ENCODE measurements at places on chromosomes 5 and 9. TPM values are rescaled to one million over a fixed set of nuclear protein-coding genes. Genes with fewer than 3 reads are reported as not detected.

GRCh38 chr5:76425146-76425545 lies 22.1 kb downstream of the IQGAP2 start:
- peaks cover 7% of the 10 kb centered on the region for H3K4me1 ChIP-seq
- DNase-seq, result no peak
- H3K27me3 ChIP-seq, result no peaks in the 10 kb centered on the region
- peaks cover 16% of the 10 kb centered on the region for H3K36me3 ChIP-seq
- H3K4me3 ChIP-seq, result no peak overlapping the region

Gene SLC45A2
- 0.40 TPM for total RNA-seq

- H3K36me3 ChIP-seq, result no peaks in the 10 kb centered on the region
- no peak for DNase-seq
- peaks cover 9% of the 10 kb centered on the region for H3K27me3 ChIP-seq
- no peak overlapping the region for H3K4me3 ChIP-seq
- H3K4me1 ChIP-seq, result no peaks in the 10 kb centered on the region
Measured at GRCh38 chr5:159826351-159827214, 89.7 kb upstream of the ADRA1B start.

Gene DMXL1
- 40.7 TPM for total RNA-seq

- H3K4me3 ChIP-seq, result no peak overlapping the region
- H3K27ac ChIP-seq, result no peak overlapping the region
- H3K27me3 ChIP-seq, result no peaks in the 10 kb centered on the region
- no peaks in the 10 kb centered on the region for H3K36me3 ChIP-seq
- DNase-seq, result no peak
Measured at GRCh38 chr5:118554981-118555380, 433.4 kb downstream of the DTWD2 start.

DNA sequence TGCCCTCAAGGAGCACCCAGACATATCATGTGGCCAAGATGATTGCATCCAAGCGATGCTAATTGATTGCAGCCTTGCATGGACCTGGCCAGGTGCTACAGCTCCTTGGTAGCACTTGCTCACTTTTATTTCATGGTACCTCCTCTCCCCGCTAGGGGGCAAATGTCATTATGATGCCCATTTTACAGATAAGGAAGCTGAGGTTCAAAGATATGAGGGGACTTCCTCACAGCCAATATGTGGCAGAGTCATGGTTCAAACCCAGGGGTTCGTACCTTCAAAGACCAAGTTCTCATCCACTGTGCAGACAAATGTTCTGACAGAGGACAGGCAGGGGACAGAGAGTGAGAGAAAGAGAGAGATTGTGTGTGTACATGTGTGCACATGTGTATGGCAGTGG lies 21.9 kb upstream of the KCNMB1 start:
- H3K4me3 ChIP-seq, result no peak overlapping the region
- DNase-seq, result no peak
- peaks cover 2% of the 10 kb centered on the region for H3K27me3 ChIP-seq
- no peaks in the 10 kb centered on the region for H3K36me3 ChIP-seq
- H3K27ac ChIP-seq, result no peak overlapping the region

Measured in activated naive CD8-positive, alpha-beta T cell treated with anti-CD3 and anti-CD28 coated beads, Interleukin-2, amount 10 ng/mL, durations not matched to agents 7 days and 5 days (primary cell).